Activated T-cell treated with anti-CD3 and anti-CD28 coated beads, Interleukin-2, amount 50 U/mL, for 48 hours (primary cell): ENCODE measurements at places on chromosomes 11 and 22.

DNA sequence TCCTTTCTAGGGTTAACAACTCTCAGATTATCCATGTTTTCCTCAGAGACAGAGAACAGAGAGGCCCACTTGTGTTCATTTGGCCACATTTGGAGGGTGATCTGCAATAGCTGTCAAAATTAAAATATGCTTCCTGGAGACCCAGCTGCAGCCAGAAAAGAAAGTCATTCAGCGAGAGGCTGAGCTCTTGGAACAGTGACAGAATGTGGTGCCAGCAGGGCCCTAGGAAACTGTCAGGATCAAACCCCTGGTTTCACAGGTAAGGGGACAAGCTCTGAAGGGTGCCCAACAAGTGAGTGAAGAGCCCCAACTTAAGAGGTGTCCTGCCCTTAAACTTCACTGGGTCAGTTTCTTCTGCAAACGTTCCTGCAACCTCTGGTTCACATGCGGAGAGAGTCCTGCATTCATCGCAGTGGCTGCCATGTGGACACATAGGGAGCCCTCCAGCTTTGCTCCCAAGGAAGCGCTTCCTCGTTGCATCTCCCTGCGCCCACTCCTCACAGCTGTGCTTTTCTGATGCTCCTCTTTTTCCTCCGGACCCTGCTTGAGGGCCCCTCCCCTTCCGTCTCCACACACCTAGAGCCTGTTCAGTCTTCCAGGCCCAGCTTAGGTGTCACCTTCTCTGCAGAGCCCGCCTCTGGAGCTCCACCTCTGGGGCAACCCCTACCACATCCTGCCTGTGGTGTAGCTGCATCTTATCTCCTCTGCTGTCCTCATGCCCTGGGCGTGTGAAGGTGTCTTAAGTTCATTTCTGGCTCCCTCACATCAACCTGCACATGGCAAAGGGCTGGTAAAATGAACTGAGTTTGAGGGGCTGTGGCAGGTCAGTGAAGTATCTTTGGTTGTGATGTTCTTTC lies 3.9 kb downstream of the UCP3 start:
- peak; percentile 84 for DNase-seq

DNA sequence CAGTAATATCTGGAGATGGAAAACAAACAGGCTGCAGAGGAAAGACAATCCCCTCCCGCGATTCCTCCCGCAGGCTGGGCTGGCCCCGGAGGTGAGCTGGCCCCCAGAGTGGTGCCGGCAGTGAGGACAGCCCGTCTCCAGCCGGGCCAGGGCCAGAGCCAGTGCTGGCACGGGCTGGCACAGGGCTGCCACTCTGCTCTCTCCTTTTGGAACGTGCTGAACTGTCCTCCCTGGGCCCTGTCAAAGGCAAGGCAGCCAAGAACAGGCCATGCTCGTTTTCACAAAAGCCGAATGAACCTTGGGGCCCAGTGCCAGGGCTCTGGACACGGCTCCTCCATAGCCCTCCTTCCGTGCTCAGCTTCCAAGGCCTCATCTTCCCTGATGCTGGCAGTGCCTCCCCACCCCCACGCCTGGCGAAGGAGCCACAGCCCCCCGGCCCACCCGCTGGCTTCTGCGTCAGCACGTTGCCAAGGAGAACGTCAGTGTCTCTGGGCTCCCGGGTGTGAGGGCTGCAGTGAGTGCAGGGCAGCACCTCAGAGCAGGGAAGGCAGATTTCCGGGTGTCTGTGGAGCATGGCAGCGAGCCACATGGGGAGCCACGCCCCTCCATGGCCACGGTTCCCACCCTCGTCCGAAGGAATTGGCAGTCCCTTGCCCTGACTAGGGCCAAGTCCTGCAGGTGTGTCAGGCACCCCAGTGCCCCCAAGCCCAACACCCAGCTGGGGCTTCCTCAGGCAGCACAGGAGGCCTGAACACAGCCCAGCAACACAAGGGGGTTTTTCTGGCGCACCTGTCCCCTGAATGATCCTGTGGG lies 28.6 kb downstream of the GNAZ start:
- no peak for DNase-seq

DNA sequence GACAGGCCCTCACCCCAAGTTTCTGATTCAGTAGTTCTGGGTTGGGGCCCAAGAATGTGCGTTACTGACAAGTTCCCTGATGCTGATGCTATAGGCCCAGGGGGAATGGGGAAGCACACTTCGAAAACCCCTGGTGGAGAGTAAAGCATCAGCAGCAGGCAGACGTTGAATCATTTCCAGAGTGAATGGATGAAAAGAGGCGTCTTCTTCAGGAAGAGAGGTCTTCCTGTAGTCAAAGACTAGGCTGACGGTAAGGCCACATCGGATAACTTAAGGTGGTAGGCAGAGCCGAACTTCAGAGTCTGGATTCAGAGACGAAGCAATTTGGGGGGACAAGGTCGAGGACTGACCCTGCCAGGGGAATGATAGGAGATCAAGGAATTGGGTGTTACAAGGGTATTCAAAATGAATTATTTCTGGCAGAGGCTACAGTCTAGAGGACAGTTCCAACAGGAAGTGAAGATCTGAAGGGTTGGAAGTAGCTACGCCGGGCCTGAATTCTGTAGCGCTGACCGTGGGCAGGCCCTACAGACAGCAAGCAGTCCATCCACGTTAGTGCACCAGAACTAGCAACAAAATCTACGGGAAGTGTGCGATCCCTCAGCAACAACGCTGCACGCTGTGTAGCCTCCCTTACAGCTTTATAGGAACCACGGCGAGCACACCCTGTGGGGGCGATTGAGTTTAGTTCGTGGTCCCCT lies 862 bp upstream of the CENATAC start:
- DNase-seq = peak; percentile 63

DNA sequence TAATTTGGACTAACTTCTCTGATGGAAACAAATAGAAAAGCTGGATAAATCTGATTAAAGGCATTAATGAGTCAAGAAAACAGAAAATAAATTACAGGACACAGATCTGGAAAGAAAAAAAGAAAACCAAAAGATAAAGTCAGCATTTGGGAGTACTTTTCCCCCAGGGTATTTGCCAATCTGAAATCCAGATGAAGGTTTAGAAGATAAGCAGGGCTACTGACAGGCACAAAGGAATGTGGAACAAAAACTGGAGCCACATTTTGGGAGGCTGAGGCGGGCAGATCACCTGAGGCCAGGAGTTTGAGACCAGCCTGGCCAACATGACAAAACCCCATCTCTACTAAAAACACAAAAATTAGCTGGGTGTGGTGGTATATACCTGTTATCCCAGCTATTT lies 57.2 kb downstream of the SBF2 start:
- DNase-seq = no peak

- no peak for DNase-seq
Measured at GRCh38 chr11:123798079-123798478, 8.1 kb downstream of the OR6M1 start.

- no peak for DNase-seq
Measured at GRCh38 chr22:38989466-38989865, 7.3 kb downstream of the APOBEC3B start.

DNA sequence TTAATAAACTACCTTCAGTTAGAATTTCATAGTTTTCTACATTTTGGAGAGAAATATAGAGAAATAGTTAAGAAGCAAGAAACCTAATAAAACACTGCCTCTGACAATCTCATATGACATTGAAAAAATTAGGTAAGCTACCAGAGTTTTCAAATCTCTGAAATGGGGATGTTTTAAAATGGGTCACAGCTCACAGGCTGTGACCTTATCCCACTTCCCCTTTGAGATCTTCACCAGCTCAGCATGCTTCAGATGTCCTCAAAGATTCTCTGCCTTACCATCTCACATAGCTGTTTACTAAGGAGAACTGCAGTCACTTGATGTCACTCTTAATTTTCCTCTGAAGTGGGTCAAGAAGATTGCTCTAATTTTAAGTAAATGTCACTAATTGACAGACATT lies 717.8 kb downstream of the JRKL start:
- no peak for DNase-seq

DNA sequence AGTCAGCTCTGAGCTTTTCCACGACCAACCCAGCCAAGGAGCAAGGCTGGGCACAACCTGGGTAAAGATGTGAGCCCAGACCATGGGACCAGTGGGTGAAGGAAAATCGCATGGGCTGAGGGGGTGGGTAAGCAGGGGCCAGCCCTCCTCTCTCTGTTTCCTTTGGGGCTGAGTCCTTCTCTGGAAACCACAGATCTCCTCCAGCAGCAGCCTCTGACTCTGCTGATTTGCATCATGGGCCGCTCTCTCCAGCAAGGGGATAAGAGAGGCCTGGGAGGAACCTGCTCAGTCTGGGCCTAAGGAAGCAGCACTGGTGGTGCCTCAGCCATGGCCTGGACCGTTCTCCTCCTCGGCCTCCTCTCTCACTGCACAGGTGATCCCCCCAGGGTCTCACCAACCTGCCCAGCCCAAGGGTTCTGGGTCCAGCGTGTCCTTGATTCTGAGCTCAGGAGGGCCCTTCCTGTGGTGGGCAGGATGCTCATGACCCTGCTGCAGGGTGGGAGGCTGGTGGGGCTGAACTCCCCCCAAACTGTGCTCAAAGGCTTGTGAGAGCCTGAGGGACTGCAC lies 67.8 kb downstream of the GGTLC2 start:
- no peak for DNase-seq

DNA sequence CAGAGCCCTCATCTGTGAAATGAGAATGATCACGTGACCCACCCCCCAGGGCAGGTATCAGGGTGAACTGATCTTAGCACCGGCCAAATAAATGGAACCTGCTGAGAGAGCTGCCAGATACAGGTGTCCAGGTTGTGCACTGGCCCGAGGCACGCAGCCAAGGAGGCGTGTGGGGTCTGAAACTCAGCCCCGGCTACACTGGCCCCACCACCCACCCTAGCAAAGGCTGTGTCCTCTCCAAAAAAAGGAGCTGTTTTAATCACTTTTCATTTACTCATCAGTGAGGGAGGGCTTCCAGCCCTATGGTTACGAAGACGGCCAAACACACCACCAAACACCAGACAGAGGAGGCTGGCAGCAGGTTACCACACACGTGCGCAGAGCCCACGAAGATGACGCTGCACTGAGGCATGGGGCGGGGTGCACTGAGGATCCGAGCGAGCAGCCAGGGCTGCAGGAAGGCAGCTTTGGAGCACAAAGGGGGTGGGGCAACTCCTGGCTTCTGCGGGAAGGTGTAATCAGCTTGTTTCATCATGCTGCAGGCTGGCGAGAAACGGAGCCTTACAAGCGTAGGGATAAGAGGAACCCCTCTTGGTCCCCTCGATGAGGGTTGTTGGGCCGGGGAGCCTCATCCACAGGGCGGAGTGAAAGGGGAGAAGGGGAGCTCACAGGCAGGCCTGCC lies 19.5 kb upstream of the SLC22A12 start:
- DNase-seq = no peak

DNA sequence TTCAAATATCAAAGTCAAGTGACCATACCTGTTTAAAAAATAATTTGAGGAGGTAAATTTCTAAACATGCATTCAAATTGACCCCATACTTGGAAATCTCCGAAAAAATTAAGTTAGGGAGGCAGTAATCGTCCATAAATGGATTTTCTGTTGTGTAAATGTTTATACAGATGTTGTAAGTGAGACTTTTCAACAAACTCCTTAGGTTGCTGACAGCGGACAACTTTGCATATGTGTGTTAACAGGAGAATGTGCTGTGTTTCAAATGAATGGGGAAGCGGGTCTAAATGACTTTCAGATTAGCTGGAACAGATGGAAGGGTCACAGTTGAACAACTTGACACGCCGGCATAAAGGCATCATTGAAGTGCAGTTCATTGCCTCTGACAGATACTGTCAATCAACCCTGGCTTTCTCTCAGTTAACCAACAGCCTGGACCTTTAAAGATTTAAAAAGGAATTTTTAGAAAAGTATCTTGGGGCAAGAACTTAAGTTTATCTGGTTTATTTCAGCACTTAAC lies 98.2 kb upstream of the DBX1 start:
- DNase-seq = no peak

GRCh38 chr22:28411125-28411524 lies 268.5 kb downstream of the TTC28 start:
- no peak for DNase-seq

DNA sequence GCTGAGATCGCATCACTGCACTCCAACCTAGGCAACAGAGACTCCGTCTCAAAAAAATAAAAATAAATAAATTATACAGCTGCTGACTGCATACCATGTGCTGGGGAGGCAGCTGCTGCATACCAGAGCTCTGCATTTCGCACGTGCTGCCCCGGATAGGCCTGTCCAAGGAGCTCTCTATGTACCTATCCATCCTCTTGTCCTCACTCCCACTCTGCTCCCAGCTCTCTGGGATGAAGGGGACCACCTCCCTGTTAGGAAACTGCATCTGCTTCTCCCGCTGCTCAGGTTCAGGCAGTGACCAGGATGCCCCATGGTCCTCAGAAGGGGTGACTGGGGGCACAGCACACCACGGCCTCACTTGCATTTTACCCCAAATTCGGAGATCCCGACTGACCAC lies 302.3 kb downstream of the BRD1 start:
- DNase-seq = no peak

DNA sequence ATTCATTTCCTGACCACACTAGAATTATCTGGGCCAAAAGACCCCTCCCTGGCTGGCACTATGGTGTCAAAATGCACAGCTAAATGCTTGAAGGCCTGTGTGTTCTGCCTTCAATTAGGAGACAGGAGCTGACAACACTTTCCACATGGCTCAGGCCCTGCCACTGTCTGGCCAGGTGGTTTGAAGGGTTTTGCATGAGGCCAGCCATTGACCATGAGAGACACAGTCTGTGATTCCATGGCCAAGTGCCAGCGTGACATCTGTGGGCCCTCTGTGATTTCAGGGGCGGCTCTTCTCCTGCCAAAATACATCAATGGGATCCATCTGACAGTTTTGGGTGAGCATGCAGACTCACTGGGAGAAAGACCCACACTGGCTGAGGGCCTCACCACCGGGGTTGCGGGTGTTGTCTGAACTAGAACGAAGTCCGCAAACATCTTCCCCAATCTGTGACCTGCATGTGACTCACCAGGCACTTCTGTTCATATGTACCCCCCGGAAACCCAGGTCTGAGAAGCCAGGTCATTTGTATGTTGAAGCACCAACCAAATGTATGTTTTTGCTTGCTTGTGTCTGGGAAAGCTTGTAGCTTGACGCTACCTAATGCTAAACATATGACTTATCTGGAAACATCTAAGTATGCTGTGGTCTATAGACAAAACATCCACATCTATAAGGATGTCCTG lies 20.7 kb upstream of the NAV2 start:
- DNase-seq = no peak

GRCh38 chr22:24855794-24856193 lies 49.8 kb downstream of the SGSM1 start:
- no peak for DNase-seq

DNA sequence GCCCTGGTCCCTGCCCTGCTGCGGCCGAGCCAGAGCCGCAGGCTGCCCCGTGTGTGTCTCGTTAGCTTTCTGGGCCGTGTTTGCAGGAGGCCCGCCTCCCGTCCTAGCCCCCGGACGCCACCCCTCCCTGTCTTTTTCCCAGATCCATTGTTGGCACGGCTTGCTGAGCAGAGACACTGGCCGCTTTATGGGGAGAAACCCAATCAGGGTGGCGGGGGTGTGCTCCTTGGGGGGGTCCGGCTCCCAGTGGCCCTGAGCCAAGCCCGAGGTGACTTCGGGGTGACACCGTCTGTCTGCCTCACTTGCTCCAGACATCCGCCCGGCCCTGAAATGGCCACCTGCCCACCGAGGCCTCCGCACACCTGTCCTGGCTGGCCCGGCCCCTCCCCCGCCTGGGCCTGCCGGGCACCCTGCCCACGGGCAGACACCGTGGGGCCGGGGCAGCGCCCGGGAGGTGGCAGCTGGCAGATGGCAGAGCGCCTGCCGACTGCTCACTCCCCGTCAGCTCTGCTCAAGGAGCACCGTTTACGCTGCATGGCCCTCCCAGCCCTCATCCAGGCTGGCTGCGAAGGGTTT lies 43.1 kb upstream of the PPARA start:
- no peak for DNase-seq

- no peak for DNase-seq
Measured at GRCh38 chr11:45176996-45177395, 30.6 kb downstream of the PRDM11 start.

GRCh38 chr11:111265421-111265820 lies 19.9 kb downstream of the POU2AF2 start:
- DNase-seq = no peak
